AG09319 (cell line): ENCODE measurements at places on chromosomes 7 and 10.

- no peak for DNase-seq
These were observed 49.2 kb downstream of the LRRC20 start for GRCh38 chr10:70333268-70333667.

- no peak for DNase-seq
These were observed 231.5 kb upstream of the ZNF32 start for GRCh38 chr10:43880160-43880559.

GRCh38 chr10:3222068-3222467 is 49.5 kb upstream of the PITRM1 start:
- DNase-seq, result no peak

DNA sequence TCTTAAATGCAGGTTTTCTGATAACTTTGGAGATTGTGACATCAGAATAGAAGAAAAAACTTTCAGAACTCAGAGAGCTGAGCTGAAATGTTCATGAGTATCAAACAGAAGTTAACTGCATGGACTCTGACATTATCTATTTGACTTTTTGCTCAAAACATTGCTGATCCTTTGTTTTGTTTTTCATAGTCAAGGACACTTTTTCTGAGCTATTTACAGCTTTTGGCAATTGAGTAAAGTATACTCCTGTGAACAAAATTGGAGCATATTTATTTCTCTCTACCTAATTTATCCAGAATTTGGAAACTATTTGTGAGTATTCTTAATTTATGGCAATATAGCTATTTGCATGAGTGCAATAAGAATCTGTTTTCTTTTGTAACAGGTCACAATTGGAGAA is 11.1 kb downstream of the KCP start:
- DNase-seq, result no peak

- no peak for DNase-seq
These were observed 6.3 kb upstream of the C7orf33 start for GRCh38 chr7:148584154-148584827.

DNA sequence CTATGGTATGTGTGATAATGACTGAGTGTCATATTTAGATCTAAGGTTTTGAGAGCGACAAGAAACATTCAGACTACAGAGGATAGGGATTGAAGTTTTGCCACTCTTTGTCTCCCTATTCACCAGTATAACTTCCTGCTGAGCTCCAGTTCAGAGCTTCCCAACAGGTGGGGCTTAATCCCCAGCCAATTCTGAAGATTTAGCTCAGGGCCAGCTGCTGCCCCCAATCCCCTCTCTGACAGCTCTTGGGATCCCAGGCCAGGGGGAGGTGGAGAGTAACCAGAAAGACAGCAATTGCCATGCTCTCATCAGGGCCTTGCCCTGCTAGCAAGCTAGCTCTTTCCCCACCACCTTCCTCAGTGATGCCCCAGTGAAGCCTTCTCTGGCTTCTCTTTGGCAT is 57.8 kb downstream of the TRIL start:
- DNase-seq, result no peak

DNA sequence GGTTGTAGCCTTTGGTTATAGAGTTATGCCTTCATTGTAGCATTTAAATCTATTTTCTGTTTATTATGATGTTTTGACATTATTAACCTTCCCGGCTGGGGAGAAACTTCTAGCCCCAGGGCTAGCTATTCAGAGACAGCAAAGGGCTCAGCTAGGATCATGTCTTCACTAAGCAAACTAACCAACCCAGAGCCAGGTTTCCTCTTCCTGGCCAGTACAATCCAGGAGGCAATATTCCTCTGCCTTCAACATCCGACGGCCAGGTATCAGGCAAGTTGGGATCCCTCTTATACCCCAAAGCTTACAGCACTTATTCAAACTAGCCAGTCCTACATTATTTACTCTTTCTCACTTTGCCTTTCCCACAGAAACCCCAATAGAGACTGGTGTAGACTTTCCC is 1060.7 kb upstream of the GHITM start:
- DNase-seq, result no peak

DNA sequence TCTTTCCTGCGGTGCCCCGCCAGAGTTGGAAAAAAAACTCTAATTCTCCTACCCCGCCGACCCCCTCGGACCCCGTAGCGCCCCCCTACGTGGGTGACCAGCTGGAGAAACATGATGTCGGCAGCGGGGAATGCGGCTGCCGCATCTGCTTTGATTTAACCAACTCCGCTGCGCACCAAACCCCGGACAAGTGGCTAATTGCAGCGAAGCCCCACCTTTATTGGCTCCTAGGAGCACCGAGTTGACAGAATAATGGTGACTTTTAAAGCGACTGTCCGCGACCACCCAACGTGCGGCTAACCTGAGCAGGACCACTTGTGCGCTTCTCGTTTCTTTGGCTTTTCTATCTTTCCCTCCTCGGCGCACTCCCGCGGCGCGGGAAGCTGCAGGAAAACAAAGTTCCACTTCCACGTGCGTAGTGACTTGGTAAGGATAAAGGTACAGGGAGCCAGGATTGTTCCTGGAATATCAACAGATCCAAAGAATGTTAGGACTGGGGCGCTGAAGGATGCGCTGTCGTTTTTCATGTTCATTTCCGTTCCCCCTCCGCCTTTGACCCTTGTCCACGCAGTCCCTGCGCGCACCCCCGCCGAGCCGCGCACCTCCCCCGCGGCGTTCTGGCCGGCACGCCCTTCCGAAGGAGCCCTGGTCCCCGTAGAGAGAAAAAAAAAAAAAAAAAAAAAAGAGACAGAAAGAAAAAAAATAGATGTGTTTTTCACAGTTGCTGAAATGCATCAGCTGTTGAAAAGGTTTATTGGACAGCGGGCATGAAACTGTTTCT is 1.4 kb downstream of the WNT16 start:
- DNase-seq, result no peak

- DNase-seq, result peak; percentile 2
These were observed at the start of gene SLC29A4 for GRCh38 chr7:5282543-5283316. TSS of gene SLC29A4 (plus strand) at chr7:5282943. CDS start at chr7:5287817, 4,874 bp downstream.

GRCh38 chr7:137880432-137880831 is 33.7 kb upstream of the DGKI start:
- DNase-seq, result peak; percentile 43

DNA sequence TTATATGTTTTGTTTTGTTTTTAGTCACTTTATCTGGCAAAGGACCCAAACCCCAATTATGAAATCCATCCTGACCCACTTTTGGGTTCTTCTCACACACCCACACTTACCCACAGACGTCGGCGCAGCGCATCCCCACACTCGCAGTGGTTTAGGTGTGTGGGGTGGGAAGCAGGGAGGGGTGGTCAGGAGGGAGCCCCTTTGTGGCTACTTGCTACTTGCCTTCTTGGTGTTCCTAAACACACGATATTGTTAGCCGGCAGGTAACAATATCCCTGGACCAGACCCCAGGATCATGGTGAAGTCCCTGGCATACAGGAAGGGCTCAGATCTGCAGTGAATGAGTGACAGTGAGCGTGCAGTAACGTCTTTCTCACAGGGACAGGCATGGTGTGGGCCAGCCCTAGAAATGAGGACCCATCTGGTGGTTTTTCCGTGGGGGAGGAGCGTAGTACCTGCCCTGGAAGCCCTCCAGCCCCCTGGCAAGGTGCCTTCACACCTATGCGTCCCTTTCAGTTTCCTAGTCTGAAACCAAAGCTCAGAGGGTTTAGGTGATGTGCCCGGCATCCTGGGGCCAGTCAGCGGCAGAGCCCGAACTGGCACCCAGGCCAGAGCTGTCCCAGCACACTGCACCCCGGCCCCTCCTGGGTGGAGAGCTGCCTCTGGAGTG is 4.4 kb downstream of the SPOCK2 start:
- no peak for DNase-seq

- no peak for DNase-seq
These were observed 171.2 kb downstream of the ARHGAP12 start for GRCh38 chr10:31757386-31757791.

GRCh38 chr10:93671042-93671441 is 31.4 kb downstream of the FRA10AC1 start:
- DNase-seq, result no peak

DNA sequence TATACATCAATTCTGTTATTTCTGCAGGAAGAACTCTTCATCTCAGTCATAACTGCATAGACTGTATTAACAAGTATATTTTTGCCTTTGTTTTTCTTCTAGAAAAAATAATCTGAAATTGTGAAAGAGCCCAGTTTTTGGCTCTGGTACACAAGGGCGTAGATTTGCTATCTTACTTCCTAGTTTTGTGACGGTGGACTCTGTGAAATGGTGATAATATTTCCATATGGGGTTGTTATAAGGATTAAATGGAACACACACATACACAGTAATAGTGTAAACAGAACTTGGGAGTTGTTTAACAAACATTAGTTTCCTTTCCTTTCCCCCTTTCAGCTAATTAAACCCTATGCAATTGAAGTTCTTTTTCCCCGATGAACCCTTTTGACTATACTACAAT is 108.7 kb downstream of the MKLN1 start:
- no peak for DNase-seq

GRCh38 chr10:123553810-123554430 is 112.2 kb upstream of the GPR26 start:
- DNase-seq, result no peak

- no peak for DNase-seq
These were observed 6.2 kb downstream of the CPED1 start for GRCh38 chr7:120994512-120995410.

DNA sequence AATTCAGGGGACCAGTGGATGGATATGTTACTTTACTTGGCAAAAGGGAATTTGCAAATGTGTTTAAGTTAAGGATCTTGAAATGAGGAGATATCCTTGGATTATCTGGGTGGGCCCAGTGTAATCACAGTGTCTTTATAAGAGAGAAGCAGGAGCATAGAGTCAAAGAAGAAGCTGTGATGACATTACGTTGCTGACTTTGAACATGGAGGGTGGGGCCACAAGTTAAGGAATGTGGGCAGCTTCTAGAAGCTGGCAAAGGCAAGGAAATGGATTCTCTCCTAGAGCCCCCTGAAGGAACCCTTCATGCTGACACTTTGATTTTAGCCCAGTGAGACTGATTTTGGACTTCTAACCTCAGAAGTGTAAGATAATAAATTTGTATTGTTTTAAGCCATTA is 21.8 kb upstream of the SLC26A3 start:
- DNase-seq, result no peak
